Stimulated activated CD8-positive, alpha-beta memory T cell treated with anti-CD3 and anti-CD28 coated beads, Interleukin-2, amount 100 ng/mL, for 1 hour (primary cell): ENCODE measurements at places on chromosomes 7 and 10.

DNA sequence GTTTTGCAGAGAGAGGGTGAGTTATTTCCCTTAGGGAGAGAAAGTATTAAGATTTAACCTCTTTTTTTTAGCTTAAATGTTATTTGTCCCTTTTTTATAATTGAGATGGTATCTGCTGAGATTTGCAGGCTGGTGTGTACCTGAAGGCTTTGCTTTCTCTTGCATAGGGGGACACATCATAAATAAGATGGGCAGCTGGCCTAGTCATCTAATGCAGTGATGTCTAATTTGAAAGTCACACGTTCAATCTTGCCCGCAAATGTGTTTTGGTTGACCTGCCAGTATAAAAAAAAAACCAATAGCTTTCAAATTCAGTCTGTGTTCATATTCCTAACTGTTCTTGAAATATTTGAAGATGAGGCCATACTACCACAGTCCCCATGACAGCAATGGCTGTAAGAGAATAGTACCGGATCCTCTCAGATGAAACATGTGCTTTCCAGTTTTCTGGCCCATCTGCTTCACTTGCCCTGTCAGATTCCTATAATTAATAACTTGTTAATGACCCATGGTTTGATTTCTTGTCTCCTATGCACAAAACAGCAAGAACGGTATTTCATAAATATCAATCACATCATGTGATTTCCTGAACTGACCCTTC, 914.2 kb downstream of the IPMK start:
- no peak for DNase-seq

- DNase-seq = no peak
These were observed 194.5 kb downstream of the SDK1 start for GRCh38 chr7:3495530-3495929.

- no peak for DNase-seq
These were observed 1.6 kb downstream of the NCOA4 start for GRCh38 chr10:46028584-46029460.

- DNase-seq = no peak
These were observed 160.5 kb downstream of the WDR37 start for GRCh38 chr10:1216574-1217236.

DNA sequence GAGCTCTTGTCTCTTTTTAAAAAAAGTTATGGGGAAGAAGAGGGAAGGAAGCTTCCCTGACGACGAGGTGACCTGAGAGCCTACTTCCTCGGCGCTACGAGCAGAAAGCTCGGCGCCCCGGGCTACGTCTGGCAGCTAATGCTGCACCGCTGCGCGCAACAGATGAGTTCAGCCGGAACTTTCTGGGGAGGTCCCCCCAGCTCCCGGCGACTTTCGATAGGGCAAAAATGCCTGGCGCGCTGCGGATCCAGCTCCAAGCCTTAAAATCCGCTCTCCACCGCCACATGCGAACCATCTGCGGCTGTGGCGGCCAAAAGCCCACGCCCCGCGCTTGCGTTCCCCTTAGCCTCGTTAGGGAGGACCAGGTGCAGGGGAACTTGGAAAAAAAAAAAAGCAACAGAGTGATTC, 621 bp downstream of the P4HA1 start:
- DNase-seq = peak; percentile 27

DNA sequence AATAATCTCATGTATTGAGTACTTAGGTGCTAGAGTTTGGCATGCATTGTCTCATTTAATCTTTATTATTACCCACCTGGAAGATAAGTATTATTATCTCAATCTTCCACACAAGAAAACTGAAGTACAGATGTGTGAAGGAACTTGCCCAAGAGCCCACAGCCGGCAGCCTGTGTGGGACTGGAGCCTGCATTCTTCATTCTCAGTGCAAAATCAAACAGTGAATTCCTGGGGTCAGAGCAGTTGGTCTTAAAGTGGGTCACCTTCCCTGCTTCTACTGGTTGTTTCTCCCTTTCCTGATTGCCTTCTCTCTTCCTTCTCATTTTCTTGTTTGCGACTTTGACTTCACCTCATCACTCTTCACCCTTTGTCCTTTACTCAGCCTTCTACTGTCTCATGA, 144.7 kb upstream of the LYZL1 start:
- no peak for DNase-seq

GRCh38 chr10:85859859-85860258, 506.7 kb downstream of the GRID1 start:
- no peak for DNase-seq

- no peak for DNase-seq
These were observed 360.4 kb downstream of the EXOC4 start for GRCh38 chr7:133613250-133613790.

- no peak for DNase-seq
These were observed 156.0 kb downstream of the GLI3 start for GRCh38 chr7:42080841-42081586.

DNA sequence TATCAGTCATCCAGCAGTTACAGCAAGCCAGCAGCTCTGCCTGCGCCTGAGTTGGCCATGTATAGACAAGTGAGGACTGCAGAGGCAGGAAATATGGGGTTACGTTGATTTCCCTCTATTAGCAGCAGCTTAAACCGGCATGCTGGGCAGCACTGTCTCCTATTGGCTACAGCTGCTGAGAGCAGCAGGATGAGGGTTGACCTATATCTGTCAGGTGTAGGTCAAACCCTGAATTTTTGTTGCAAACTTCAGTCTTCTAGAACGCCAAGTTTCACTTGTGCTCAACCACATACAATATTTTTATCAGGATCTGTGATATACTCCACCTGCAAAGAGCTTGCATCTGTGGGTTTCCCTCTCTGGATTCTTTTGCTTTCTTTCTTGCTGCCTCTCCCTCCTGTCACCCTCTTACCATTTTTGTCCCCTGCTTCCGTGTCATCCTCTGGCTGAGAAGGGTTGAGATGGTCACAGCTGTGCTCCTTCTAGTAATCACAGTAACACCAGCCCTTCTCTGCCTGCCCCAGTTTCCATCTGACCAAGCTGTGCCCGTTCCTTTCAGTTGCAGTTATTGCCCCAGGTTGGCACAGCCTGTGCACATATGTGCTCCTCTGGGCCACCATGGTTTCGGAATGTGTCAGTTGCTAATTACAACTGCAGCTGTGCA, 23.8 kb upstream of the GLCCI1 start:
- DNase-seq = no peak

DNA sequence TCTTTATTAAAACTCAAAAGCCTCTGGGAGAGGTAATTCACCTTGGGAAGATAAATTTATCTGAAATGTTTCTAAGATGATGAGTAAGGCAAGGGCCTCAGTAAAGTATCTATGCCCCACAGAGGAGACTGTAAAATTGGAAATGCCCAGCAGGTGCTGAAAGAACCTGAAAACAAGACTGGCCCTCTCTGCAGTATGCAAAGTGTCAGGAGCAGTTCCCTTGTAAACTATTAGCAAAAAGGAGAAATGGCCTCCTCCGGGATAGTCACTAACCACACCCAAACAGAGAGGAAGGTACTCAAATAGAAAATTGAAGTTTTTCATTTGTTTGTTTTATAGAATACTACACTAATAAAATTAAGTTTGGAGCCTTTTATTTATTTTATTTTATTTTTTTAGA, 81.2 kb downstream of the FZD1 start:
- no peak for DNase-seq

DNA sequence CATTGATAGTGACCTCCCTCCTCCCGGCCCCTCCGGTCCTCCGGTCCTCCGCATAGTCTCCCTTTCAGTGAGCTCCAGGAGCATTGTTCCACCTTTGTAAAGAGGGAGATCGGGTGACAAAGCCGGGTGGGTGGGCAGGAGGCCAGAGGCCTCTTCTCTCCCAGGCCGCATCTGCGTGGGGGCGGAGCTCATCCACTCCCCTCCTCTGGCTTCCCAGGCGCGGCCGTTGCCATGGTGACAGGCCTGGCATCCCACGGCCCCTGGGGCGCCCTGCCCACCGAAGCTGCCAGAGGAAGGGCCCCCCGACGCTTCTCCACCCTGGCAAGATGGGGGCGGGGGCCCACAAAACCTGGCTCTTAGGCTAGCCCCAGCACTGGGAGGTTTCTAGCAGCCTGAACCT, 4.4 kb upstream of the FZD9 start:
- no peak for DNase-seq

DNA sequence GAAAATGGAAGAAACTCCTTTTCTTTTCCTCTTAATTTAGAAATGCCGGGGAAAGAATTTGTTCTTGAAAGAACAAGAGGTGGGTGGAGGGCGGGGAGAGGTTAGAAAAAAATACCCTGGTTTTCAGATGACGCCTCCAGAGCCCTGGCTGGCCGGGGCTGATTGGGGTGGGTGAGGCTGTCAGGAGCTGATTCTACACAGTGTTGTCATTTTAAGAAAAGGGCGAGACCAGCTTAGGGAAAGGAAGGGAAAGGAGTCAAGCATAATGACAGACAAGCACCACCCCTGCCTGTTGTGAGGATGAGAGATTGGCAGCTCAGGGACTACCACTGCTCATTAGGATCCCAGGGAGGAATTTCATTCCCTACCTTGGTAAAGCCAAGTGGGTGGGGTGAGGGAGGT, 9.9 kb upstream of the FAM180A start:
- DNase-seq = no peak

- DNase-seq = no peak
These were observed 12.7 kb upstream of the BTBD16 start for GRCh38 chr10:122258136-122259074.

DNA sequence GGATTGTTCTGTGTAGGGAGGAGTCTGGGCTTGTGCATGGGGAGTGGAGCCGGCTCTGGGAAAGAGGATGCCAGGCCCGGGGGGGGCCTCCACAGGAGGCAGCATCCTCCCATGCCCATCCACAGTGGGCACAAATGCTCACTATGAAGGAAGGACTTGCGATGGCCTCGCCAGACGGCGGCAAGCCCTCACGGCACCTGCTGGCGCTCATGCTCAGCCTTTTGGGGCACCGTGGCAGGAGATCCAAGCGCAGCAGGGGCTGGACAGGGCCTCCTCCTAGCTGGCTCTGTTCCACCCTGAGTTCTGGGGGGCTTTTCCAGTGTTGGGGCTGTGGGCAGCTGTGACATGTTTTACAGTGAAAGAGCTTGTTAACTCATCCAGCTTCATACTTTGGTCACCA, 15.2 kb downstream of the MDH2 start:
- no peak for DNase-seq

GRCh38 chr7:79668292-79668691, 214.8 kb upstream of the MAGI2 start:
- DNase-seq = no peak

DNA sequence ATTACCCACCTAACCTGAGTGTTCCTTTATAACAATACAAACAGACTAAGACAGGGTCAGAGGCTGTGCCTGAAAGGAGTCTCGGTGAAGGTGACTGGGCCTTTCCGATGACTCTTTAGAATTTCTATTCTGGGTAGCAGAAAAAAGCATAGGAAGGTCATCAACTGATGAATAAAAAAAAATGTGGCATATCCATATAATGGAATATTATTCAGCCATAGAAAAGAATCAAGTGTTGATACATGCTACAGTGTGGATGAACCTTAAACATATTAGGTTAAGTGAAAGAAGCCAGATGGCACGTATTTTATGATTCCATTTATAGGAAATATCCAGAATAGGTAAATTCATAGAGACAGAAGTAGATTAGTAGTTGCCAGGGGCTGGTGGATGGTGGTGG, 83.4 kb downstream of the LRMDA start:
- no peak for DNase-seq

GRCh38 chr7:104878577-104878976, 135.4 kb upstream of the KMT2E start:
- DNase-seq = no peak

DNA sequence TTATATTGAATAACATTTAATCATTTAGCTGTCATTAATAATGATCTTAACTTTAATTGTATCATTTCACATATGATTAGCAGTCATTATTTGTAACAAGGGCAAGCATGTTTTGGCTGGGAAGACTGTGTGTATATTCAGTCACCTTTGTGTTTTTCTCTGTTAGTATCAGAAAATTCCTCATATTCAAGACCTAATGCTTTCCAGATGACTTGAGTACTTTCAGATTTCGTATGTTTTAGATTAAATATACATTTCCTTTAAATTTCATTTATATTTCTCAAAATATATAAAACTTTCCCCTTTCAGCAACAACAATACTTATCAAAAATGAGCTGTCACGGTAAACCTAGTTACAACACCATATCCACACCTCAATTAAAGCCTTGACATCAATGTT, 6.3 kb upstream of the CACNA2D1 start:
- no peak for DNase-seq

DNA sequence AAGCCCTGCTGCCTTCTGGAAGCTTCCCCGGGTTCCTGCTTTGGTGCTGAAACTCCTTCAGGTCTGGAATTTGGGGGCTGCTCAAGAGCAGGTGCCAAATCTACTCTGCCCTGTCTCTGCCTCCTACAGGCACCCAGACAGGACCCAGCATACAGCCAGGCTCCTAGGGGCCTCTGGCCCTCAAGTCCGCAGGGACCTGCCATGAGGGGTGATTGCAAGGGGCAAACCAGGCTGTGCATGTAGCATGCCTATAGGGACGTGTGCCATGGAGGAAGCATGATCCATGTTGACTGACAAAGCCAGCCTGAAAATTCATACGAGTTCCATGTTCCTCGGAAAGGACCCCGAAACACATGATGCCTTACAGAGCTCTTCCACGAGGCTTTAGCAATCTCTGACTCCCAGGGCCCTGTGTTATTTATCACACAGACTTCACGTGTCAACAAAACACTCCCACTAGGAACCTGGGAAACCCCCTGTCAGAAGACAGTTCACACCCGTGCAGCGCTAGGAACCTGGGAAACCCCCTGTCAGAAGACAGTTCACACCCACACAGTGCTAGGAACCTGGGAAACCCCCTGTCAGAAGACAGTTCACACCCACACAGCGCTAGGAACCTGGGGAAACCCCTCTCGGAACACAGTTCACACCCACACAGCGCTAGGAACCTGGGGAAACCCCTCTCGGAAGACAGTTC, 75.3 kb upstream of the DNAAF5 start:
- DNase-seq = no peak

GRCh38 chr7:37769291-37769690, 79.1 kb upstream of the NME8 start:
- no peak for DNase-seq

- no peak for DNase-seq
These were observed 14.1 kb downstream of the USP54 start for GRCh38 chr10:73576890-73577591.

GRCh38 chr10:79367426-79368189, 20.3 kb downstream of the PPIF start:
- DNase-seq = no peak

DNA sequence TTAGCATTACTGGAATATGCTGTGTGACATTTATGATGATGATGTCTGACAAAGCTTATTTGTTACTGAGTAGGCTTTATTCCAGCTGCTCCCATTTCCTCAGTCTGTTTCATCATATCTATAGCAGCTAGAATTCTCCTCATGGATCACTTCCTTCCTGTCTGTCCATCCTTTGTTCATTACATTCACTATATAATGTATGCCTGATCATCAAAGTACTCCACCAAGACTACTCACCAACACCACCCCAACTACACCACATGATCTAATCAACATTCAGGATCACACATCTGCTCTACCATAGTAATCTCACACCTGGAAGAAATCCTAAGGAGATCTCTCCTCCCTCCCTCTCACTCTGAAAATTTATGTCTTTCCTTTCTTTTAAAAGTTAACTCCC, 61.3 kb downstream of the APBB1IP start:
- no peak for DNase-seq

GRCh38 chr7:114901771-114902170, 20.1 kb upstream of the MDFIC start:
- DNase-seq = no peak

- DNase-seq = no peak
These were observed 680.8 kb downstream of the LRMDA start for GRCh38 chr10:76111986-76112825.

GRCh38 chr7:67549126-67549525, 552.5 kb downstream of the TYW1 start:
- DNase-seq = no peak

- DNase-seq = peak; percentile 45
These were observed 16.9 kb upstream of the ZFAND2A start for GRCh38 chr7:1176891-1177373.

- DNase-seq = no peak
These were observed 23.0 kb upstream of the ZNF488 start for GRCh38 chr10:47406870-47407691.
